Renal cortical epithelial cell (primary cell): ENCODE measurements at places on chromosomes 1 and 21. TPM values are rescaled to one million over a fixed set of nuclear protein-coding genes. Genes with fewer than 3 reads are reported as not detected.
A peak's percentile ranks its signal among the peaks of the same experiment; 100 is the strongest.

Gene PRKAA2
- total RNA-seq = 18.8 and 32.8 TPM in 2 replicates

Gene PBX1
- 1.6 and 20.5 TPM in 2 replicates for total RNA-seq

Gene ALX3
- not detected in 2 replicates for total RNA-seq

Gene CCDC185
- 0.17 and 1.3 TPM in 2 replicates for total RNA-seq

Gene MEX3A
- total RNA-seq = 5.0 and 7.1 TPM in 2 replicates

Gene GBP6
- under 0.01 and 4.7 TPM in 2 replicates for total RNA-seq

Gene ZNF670
- 5.8 and 8.3 TPM in 2 replicates for total RNA-seq

Gene STMN1
- 69.2 and 143 TPM in 2 replicates for total RNA-seq

Gene MATN1
- total RNA-seq = not detected in 2 replicates

Gene MAB21L3
- total RNA-seq = 6.9 and 11.1 TPM in 2 replicates

Gene FCRL2
- not detected in 2 replicates for total RNA-seq

Gene GPR37L1
- 0.15 and 0.35 TPM in 2 replicates for total RNA-seq

Gene SMPDL3B
- total RNA-seq = 9.5 and 17.9 TPM in 2 replicates

Gene EXO1
- 1.8 and 7.5 TPM in 2 replicates for total RNA-seq

Gene SETSIP
- total RNA-seq = 0.15 and 0.52 TPM in 2 replicates

Gene APCS
- total RNA-seq = not detected in 2 replicates

Gene SPRR1A
- total RNA-seq = not detected in 2 replicates

GRCh38 chr1:64479874-64480273 lies 9.9 kb downstream of the CACHD1 start:
- no peak for DNase-seq

DNA sequence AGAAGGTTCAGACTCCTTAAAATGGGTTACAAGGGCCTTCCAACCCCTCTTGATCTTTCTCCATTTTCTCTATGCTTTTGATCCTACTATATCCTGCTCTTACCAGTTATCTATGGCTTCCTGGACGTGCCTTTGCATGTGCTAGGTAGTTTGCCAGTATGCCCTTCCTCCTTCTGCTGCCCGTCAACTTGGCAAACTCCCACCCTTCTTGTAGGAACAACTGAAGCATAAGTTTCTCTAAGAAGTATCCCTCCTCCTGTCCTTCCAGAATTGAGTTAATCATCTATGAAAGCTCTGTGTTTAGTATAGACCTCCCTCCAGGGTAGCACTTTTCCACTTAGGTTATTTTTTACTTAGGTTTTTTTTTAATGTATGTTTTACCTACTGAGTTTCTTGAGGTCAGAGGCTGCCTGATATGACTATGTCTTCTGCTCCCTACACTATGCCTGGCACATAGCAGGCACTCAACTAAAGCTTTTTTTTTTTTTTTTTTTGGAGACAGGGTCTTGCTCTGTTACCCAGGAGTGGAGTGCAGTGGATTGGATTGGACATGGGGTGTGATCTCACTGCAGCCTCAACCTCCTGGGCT lies 10.0 kb upstream of the IGSF3 start:
- peak; percentile 68 for DNase-seq

DNA sequence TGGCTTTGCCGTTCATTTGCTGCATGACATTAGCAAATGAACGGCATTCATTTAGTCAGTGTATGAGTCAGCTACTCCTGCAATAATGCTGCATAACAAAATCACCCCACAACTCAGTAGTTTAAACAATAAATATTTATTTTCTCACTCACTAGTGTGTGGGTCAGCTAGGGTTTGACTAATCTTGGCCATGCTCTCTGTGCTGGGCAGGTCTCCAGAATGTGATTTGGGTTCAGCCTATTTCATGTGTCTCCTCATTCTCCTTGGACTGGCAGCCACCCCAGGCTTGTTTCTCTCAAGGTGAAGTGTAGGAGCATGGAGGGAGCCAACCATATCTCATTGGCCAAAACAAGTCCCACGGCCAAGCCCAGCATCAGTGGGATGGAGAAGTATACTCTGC lies 104.3 kb downstream of the LACTBL1 start:
- DNase-seq = no peak

- DNase-seq = no peak
Observed at GRCh38 chr21:40210251-40210650, 343.0 kb downstream of the PCP4 start.

GRCh38 chr1:194047921-194048320 lies 861.5 kb upstream of the B3GALT2 start:
- no peak for DNase-seq

GRCh38 chr1:115710859-115711624 lies 57.5 kb downstream of the CASQ2 start:
- DNase-seq = no peak

DNA sequence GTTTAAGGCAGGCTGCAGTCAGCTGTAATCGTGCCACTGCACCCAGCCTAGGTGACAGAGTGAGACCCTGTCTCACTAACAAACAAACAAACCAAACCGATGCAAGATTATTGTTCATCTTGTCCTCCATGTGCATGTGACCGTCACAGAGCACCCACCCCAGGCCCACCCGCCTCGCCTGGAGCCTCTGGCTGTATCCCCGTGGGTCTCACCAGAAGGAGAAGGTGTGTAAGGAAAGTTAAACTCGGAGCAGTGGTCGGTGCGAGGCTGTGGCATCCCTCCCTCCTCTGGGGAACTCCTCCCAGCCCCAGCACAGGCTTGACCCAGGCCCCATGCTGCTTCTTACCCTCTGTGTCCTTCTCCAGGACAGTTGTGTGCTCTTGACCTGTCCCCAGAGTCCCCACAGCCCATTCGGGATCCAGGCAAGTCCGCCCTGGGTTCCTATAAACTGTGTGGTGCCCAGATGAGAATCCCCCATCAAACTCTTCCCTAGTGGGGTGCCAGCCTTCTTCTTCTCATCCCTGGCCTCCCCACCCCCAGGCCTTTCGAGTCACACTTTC lies 318.4 kb downstream of the AJAP1 start:
- no peak for DNase-seq

GRCh38 chr1:9826616-9827015 lies 2.9 kb upstream of the CLSTN1 start:
- DNase-seq = no peak

DNA sequence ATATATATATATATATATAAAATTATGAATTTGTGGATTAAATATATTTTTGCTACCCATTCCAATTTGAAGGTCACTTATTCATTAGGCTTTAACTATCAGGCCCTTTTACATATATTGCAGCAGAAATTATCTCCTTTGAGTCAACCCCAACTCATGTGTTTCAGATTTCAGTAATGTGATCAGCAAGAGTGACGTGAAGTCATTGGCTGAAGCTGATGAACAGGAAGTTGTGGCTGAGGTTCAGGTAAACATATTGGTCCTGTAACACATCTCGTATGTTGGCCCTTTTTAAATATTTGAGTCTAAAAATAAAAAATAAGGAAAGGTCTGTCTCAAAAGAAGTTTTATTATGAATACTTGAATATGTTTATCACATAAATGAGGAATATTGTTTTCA lies 8.5 kb downstream of the VPS45 start:
- DNase-seq = no peak

- no peak for DNase-seq
Observed at GRCh38 chr1:57770772-57771171, 346.9 kb upstream of the DAB1 start.

GRCh38 chr1:179077396-179077795 lies 4.5 kb upstream of the TOR3A start:
- peak; percentile 35 for DNase-seq

- no peak for DNase-seq
Observed at GRCh38 chr21:46347791-46348381, 23.9 kb downstream of the PCNT start.

- no peak for DNase-seq
Observed at GRCh38 chr1:44497422-44498170, 92.5 kb downstream of the RNF220 start.

DNA sequence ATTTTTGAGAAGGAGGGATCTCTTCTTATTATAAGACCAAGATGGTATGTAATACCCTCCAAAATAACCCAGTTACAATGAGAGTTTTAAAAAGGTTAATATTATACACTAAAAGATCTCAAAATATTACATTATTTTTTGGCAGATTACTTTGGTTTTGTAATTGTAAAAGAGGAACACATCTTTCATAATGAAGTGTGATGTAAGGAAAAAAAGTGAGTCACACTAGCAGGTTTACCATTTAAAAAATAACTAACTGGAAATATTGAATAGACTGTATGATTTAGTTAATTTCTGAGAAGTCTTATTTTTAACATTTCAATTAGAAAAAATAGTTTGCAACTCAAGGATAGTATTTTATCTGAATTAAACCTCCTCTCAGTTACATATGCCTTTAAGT lies 1.1 kb downstream of the F5 start:
- no peak for DNase-seq

DNA sequence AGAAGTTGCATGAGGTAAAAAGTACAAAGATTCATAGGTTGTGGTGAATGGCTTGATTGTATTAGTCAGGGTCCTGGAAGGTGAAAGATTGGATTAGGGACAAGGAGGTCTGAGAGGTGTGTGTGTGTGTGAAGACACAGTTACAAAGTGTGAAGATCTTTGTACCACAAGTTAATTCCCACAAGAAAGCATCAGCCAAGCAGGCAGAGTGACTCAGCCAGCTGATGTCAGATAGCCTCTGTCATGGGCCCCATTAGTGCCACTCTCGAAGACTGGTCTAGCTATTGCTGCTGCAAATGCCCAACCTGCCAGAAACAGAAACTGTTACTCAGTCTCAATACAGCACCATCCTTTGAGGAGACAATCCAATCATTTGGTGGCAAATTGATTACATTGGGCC lies 96.5 kb downstream of the DTL start:
- DNase-seq = peak; percentile 74

- no peak for DNase-seq
Observed at GRCh38 chr1:26726784-26727183, 31.0 kb downstream of the ARID1A start.

DNA sequence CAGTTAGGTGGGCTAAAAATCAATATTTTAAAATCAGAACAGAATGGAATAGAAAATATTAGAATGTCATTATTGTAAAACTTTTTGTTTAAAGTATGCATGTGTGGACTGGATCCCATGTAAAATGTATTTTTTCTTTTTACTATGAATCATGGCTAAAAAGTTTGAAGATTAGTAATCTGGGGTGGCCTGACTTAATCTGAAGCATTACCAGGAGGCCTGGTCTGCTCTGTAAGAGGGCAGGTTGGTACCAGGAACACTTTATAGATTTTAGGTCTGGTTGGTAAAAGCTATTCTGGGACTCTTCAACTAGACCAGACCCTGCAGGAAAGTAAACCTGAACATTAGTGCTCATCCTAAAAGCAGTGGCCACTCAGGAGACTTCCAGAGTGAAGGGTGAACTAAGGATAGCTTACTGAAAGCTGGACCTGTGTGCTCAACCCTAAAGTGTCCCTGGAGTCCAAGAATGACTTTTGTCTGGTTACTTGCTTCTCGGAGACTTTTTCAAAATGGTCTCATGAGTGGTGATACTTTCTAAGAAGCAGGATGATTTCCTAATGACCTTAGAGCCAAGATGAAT lies 16.5 kb downstream of the RGL1 start:
- no peak for DNase-seq

DNA sequence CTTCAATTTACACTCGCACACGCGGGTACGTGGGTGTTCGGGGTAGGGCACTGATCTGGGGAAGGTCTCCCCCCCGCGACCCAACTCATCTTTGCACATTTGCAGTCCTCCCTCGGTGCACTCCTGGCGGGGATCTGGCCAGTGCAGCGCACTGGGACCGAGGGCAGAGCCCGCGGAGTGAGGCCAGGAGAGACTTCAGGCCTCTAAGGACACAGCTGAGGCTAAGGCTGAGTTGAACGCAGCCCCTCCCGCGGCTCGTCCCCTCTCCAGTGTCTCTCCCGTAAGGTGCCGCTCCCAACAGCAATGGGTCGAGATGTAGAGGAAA lies 936 bp upstream of the NCAM2 start:
- DNase-seq = no peak

- peak; percentile 93 for DNase-seq
Observed at GRCh38 chr1:21783679-21784603, 992 bp upstream of the USP48 start.

- DNase-seq = no peak
Observed at GRCh38 chr1:203805689-203806088, 10.3 kb downstream of the ZBED6 start.

DNA sequence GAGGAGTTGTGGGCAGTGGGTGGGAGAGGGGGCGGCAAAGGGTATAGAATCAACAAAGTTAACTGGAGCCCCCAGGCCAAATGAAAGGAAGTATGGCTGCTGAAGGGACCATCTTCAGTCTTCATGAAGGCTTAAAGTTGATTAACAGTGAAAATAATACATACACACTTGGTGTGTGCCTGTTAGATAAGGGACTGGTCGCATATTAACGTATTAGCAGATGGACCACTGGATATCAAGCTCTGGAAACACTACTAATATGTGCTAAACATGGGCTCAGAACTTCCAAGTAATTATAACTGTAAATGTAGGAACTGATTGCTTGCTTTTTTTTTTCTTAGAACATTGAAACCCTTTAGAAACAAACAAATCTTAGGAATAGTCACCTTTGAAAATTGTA lies 224.7 kb upstream of the KIAA0040 start:
- DNase-seq = no peak

DNA sequence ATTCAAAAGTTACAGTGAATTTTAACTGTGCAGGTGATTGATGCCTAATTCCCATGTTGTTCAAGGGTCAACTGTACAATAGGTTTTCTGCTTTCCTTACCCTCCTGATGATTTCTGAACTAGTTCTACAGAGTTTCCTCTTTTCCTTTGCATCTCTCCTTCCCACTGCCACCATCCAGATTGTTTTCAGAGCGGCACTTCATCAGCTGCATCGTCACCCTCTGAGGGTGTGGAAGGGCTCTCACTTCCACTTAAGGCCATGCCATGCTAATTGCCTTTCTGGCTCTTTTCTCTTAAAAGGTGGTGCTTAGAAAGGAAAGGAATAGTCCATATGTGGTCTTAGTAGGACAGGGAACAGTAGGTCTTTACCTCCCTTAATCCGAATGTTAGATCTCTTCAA lies 39.1 kb downstream of the DISC1 start:
- DNase-seq = no peak

- peak; percentile 2 for DNase-seq
Observed at GRCh38 chr1:186682736-186683135, 2.5 kb upstream of the PTGS2 start.

GRCh38 chr1:56452027-56453011 lies 127.0 kb downstream of the PLPP3 start:
- peak; percentile 53 for DNase-seq

- no peak for DNase-seq
Observed at GRCh38 chr1:164443836-164444235, 115.1 kb upstream of the PBX1 start.

GRCh38 chr1:68516066-68516465 lies 19.2 kb upstream of the DEPDC1 start:
- no peak for DNase-seq

DNA sequence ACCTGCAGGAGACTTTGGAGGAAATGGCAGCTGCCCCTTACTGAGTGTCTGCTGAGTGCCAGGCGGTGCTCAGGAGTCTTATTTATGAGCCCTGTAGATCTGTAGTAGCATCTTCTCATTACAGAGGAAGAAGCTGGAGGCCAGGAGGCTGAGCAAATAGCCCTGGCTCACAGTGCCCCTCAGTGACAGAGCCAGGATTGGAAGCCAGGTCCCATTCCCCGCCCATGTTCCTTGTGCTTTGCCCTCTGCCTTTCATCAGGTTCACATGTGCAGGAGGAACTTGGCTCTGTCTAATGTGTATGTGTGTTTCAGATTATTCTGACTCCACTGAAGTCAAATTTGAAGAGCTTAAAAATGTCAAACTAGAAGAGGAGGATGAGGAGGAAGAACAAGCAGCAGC lies 21.2 kb downstream of the KDM4A start:
- DNase-seq = no peak
